Fibroblast of lung (primary cell): ENCODE measurements at places on chromosomes 4 and X. TPM values are rescaled to one million over a fixed set of nuclear protein-coding genes. Genes with fewer than 3 reads are reported as not detected.
A peak's percentile ranks its signal among the peaks of the same experiment; 100 is the strongest.

GRCh38 chr4:177155454-177155853 is 154.2 kb upstream of the NEIL3 start:
- no peaks in the 10 kb centered on the region for H3K27me3 ChIP-seq
- H3K4me3 ChIP-seq: no peak overlapping the region
- no peak overlapping the region for H3K27ac ChIP-seq
- no peaks in the 10 kb centered on the region for H3K4me1 ChIP-seq
- no peak for DNase-seq

DNA sequence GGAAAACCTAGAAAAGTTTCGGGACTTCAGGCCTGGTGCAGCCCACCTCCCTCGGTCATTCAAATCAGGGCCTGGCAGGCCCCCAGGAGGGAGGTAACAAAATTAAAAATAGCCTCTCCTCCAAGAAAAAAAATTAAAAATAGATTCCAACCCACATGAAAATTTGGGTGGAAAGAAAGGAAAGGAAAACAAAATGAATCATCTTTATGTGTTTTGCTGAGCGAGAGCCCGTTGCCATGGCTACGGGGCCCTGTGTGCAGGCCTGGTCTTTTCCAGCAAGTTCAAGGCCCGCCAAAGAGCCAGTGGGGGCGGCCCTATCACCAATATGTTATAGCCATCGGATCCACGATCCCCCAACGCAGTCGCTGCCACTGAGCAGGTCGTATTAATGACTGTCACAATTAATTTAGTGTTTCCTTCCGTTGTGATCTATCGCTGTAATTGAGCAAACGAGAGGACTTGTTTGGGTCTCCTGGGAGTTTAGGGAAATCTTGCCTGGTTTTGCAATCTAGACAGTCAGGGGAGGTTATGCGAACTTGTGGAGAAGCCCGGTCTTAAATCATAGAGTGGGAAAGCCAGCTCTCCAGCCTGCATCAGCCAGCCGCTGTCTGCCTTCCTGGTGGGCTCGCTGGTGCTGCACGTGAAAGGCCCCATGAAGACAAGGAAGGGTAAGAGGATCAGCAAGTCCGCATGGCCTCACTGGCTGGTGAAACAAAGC is 452.4 kb downstream of the BCOR start:
- no peaks in the 10 kb centered on the region for H3K36me3 ChIP-seq
- no peak overlapping the region for H3K4me3 ChIP-seq
- peaks cover 5% of the 10 kb centered on the region for H3K4me1 ChIP-seq
- H3K27ac ChIP-seq: peak overlapping the region; percentile 72
- DNase-seq: peak; percentile 83
- no peaks in the 10 kb centered on the region for H3K27me3 ChIP-seq

DNA sequence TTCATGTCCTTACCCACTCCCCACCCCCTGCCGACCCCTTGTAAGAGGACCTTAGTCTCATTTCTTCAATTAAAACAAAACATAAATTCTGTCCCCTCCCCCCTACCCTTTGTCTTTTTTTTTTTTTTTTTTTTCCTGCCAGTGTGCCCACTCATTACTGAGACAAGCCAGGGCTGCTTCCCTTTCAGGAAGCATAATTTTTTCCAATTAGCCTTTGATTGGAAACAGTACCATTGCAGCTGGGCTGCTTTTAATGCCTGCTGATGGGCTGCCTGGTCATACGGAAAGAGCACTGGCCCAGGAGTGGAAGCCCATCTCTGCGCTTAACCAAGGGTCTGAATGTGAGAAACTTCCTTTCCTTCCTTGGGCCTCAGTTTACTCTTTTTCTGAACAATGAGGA is 18.6 kb upstream of the CAPN6 start:
- DNase-seq: no peak
- H3K4me1 ChIP-seq: no peaks in the 10 kb centered on the region
- no peak overlapping the region for H3K4me3 ChIP-seq

DNA sequence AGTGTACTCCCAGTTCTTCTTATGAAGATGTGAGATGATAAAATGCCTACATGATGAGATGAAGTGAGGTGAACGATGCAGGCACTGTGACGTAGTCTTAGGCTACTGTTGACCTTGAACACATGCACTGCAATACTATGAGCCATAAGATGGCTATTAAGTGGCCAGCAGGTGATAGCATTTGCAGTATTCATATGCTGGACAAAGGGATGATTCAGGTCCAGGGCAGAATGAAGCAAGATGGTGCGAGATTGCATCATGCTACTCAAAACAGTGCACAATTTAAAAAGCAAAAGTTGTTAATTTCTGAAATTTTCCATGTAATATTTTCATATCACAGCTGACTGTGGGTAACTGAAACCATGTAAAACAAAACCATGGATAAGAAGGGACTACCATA is 781.4 kb downstream of the PCDH18 start:
- no peaks in the 10 kb centered on the region for H3K27me3 ChIP-seq
- no peaks in the 10 kb centered on the region for H3K36me3 ChIP-seq
- no peak overlapping the region for H3K27ac ChIP-seq
- peak; percentile 2 for DNase-seq
- no peak overlapping the region for H3K4me3 ChIP-seq
- H3K4me1 ChIP-seq: no peaks in the 10 kb centered on the region

DNA sequence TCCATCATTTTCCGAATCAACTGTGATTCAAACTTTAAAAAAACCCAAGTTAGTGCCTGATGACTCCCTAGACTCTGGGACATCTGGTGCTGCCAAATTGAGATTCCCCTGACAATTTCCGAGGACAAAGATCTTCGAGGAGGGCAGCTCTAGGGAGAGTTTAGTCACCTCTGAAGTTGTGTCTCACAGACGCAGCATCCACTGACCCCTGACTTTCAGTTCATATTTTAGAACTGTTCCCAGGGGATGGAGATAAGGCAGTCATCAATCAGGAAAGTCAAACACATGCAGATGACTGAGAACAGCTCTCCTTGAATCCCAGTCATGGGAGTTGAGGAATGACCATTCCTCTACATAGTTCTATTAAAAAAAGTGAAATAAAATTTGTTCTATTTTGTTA is 643.9 kb downstream of the TRIML1 start:
- H3K27me3 ChIP-seq: no peaks in the 10 kb centered on the region
- no peaks in the 10 kb centered on the region for H3K36me3 ChIP-seq
- no peak overlapping the region for H3K27ac ChIP-seq
- H3K4me1 ChIP-seq: peaks cover 3% of the 10 kb centered on the region
- DNase-seq: no peak
- H3K4me3 ChIP-seq: no peak overlapping the region

DNA sequence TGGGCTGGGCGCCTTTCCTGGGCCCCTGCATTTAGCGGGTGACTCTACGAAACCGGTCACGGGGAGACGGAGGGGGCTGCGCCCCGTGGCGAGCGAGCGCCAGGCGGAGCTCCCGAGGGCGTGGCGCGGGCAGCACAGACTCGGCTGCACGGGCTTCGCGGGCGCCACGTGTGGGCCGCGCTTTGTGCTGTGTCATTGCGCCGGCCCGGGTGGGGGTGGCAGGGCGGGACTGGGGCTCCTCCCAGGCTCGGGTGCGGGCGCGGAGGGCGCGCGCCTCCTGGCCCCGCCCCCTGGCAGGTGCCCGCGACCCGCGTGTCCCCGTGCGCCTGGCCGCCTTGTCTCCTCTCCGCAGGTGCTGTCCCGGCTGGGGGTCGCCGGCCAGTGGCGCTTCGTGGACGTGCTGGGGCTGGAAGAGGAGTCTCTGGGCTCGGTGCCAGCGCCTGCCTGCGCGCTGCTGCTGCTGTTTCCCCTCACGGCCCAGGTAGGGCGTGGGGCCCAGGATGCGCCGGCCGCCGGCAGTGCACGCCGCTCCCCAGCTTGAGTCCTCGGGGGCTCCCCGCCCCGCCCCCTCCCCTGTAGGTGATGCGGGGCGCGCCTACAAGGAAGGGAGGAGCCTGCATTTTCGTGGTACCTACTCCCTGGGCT is 651 bp downstream of the UCHL1 start:
- H3K4me1 ChIP-seq: no peaks in the 10 kb centered on the region
- H3K36me3 ChIP-seq: peaks cover 3% of the 10 kb centered on the region
- H3K27ac ChIP-seq: peak overlapping the region; percentile 50
- peak overlapping the region; percentile 62 for H3K4me3 ChIP-seq
- peak; percentile 55 for DNase-seq

Gene IL3RA
- total RNA-seq: under 0.01 TPM in 1 of 2 replicates, not detected in the other

Gene SPACA5
- not detected in 2 replicates for total RNA-seq

Gene LDB2
- total RNA-seq: 40.6 and 78.3 TPM in 2 replicates
